Cerebellum (tissue), 4 donors: ENCODE measurements at places on chromosomes 1 and 21. TPM values are rescaled to one million over a fixed set of nuclear protein-coding genes. Genes with fewer than 3 reads are reported as not detected.

- no peak for DNase-seq
These were observed 33.7 kb downstream of the RTCA start for GRCh38 chr1:100299521-100300222.

- no peak for DNase-seq
These were observed 45.5 kb upstream of the VANGL1 start for GRCh38 chr1:115596080-115596780.

DNA sequence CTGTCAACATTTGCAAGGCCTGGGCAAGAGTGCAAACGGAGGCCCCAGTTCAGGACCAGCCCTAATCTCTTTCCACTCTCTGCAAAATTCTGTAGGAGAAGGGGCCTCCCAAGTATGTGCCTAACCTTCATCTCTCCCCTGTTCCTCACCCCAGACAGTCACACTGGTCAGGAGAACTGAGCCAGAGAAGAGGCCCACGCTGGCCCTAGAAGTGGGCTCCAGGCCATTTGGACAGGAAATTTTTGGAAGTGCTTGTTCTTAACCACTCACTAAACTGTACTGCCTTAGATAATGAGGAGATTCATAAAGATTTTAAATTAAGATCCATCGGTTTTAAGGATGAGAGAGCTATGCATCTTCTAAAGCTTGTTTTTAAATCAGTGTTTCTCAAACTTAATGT lies 129.7 kb upstream of the ADGRL2 start:
- no peak for DNase-seq

GRCh38 chr1:6700853-6701436 lies 671 bp downstream of the DNAJC11 start:
- peak; percentile 6 for DNase-seq

RHD gene
- 0.64 TPM for total RNA-seq

GRCh38 chr1:226684026-226684425 lies 55.1 kb downstream of the ITPKB start:
- no peak for DNase-seq

DNA sequence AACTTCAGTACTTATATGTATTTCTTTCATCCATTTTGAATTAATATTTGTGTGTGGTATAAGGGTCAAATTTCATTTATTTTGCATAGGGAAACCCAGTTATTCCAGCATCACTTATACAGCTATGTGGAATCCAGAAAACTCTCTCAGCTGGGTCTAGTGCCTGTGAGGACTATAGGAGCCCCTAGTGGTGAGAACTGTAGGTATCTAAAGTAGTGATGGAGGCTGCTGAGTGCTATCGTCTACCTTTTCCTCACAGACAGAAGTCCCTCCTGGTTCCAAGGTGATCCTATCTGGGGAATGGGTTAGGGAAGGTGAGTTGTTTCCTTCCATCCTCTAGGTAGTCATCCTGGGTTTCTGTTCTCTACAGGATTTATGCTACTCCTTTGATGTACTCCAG lies 352.0 kb upstream of the C1orf87 start:
- DNase-seq: no peak

- DNase-seq: no peak
These were observed 94.1 kb downstream of the CLDN17 start for GRCh38 chr21:30072496-30072895.

- DNase-seq: no peak
These were observed 17.6 kb downstream of the CAMTA1 start for GRCh38 chr1:6802893-6803292.

PYHIN1 gene
- not detected for total RNA-seq

DNA sequence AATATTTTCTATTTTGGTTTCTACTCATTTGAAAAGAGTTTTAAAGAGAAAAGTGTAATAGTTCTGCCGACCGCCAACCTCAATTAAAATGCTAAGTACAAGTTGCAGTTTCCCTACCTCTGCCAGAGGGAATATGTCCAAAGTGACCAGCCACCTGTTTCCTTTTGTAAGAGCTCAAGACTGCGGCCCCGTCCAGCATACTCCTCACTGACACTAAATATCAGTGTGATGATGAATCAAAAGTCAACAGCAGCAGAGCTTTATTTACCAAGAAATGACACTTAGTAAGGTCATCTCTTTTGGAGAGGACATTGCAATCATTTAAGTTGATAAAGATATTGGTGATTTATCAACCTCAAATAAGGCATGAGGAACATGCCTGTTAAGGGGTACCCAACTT lies 57.4 kb upstream of the NRIP1 start:
- DNase-seq: no peak

GRCh38 chr1:150820730-150821512 lies 12.9 kb upstream of the CTSK start:
- DNase-seq: no peak

DNA sequence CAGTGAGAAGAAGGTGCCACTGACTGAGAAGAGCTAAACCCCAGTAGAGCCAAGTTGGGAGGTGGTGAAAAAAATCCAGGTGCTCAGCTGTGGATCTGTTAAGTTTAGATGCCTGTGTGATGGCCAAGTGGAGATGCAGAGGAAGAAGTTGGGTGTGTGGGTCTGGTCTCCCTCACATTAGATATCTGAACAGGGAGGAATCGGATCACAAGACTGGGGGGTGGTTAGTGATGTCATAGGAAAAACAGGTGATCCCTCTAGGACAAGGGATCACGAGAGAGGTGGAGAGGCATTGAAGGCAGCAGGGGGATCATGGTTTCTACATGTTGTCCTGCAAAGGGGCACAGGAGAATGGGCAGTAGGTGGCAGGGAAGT lies 22.6 kb downstream of the KCNK1 start:
- no peak for DNase-seq

ARHGEF2 gene
- 78.8 TPM for total RNA-seq

GRCh38 chr1:239303289-239303688 lies 83.1 kb upstream of the CHRM3 start:
- no peak for DNase-seq

GRCh38 chr1:115133440-115133839 lies 44.1 kb upstream of the TSPAN2 start:
- no peak for DNase-seq

DNA sequence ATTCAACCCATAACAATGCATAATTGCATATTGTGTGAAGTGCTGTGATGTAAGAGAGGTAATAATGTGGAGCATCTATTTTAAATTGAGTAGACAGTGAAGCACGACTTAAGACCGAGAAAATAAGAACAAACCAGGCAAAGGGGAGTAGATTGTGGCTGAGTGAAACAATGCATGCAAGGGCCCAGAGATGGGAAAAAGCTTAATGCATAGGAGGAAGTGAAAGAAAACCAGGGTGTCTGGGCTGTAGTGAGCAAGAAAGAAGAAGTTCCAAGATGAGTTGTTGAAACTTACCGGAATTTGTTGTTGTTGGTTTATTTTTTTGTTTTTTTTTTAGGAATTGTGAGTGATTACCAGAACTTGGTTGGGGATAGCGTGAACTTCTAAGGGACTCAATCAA lies 104.7 kb downstream of the SNX7 start:
- DNase-seq: no peak

RNU1-1 gene
- total RNA-seq: 40,842 TPM

- no peak for DNase-seq
These were observed 397.4 kb downstream of the MATN1 start for GRCh38 chr1:30325999-30326398.

DIO1 gene
- total RNA-seq: not detected

DNA sequence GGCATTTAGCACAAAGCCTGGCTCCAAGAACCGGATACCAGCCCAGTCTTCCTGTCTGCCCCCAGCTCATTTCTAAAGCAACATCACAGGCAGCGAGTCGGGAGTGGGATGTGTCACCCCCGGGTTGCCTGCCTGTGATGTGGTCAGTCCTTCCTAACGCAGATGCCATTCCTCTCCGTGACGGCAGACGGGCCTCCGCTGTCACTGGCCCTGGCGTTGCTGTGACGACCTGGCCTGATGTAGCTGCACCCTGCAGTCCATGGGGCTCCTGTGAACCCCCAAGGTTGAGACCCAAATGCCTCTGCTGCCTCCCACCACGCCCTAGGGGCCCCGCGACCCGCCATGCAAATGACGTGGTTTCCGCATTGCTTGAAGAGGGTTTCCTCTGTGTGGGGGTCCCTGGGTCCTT lies 12.3 kb downstream of the TNFRSF1B start:
- no peak for DNase-seq

GRCh38 chr1:172537827-172538391 lies 5.0 kb downstream of the SUCO start:
- DNase-seq: no peak

GRCh38 chr1:157348538-157349480 lies 203.5 kb downstream of the FCRL5 start:
- DNase-seq: no peak
